ENCODE measurements at places on chromosomes 12 and 14.

DNA sequence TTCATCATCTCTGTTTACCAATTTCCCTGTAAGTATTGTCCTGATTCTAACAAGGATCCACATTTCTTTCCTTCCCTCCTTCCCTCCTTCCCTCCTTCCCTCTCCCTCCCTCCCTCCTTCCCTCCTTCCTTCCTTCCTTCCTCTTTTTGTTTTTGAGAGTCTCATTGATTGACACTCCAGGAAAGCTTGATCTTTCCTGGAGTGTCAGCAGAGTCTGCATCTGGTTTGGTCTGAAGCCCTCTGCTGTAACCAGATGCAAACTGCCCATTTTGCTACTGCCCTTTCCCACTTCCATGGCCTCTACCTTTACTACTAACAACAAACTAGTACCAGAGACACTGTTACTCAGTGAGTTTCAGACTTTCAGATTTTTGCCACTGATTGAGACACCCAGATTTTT, 14.4 kb upstream of the OR6C65 start:
- no peak for DNase-seq

- no peak for DNase-seq
These were observed 31.1 kb upstream of the DHRS7 start for GRCh38 chr14:60196291-60196690.

GRCh38 chr14:50083467-50084337, 32.7 kb downstream of the VCPKMT start:
- peak; percentile 81 for DNase-seq

- DNase-seq, result no peak
These were observed 4.4 kb upstream of the ACADS start for GRCh38 chr12:120720987-120721801.

GRCh38 chr12:11741434-11742092, 92.1 kb downstream of the ETV6 start:
- no peak for DNase-seq

DNA sequence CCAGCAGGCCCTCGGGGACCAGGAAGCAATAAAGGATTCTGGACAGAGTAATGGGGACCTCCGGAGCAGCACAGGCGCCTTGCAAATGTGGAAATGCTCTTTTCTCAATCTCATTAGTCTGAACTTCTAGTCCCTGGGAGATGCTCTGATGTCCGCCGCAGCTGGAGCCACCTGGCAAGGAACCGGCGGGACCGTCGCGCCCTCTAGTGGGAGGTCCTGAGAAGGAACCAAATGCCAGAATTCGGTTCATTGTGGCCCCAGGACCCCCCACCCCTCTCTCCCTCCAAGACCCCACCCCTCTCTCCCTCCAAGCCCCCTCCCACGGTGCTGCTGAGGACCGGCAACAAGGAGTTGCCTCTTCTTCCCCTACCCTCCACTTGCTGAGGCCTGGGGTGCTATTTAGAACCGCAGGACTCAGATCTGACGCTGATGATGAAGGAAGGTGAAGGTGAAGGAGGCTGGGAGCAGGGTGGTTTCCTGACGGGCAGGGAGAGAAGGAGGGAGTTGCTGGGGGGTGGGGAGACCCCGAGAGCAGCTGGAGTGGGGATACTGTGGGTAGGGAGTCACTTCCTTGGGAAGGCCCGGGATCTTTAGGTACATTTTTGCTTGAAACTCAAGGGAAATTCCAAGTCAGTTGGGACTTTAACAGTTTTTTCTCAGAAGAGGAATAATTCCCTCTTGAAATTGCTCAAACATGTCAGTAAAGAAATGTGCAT, 42.5 kb downstream of the SMIM41 start:
- peak; percentile 73 for DNase-seq

DNA sequence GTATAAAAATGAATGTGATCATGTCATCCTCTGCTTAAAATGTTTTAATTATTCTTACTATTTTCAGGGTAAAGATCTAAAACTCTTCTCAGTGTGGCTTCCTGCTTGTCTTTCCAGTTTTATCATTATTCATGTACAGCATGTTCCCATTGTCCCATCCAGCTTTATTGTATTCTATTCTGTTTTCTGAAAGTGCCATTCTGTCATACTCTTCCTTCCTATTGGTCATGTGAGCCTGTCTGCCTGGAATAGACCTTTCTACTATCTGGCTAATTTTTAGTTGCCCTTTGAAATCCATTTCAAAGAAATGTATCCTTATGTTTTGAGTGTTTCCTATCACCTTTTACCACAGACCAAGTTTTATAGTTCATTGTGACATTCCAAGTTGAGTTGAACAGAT, 34.9 kb downstream of the PALS1 start:
- no peak for DNase-seq

- DNase-seq, result peak; percentile 9
These were observed 105.2 kb downstream of the DICER1 start for GRCh38 chr14:95052016-95052585.

DNA sequence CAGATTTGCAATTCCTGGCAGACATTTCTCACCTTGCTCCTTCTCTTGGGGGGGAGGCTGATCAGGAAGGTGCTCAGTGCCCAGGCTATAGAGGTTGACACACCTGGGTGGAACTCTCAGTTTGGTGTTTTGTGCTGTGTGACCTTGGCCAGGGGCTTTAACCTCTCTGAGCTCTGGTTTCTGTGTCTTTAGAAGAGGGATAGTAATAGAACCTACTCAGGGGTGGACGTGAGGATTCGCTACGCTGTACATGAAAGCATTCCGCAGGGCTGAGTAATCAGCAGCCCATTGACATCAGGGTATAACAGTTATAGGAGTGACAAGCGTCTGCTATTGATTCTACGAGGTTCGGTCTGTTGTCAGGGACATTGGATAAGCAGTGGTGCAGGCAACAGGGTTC, 98.1 kb downstream of the PHETA1 start:
- no peak for DNase-seq

GRCh38 chr12:25806271-25806670, 152.2 kb upstream of the RASSF8 start:
- DNase-seq, result no peak

DNA sequence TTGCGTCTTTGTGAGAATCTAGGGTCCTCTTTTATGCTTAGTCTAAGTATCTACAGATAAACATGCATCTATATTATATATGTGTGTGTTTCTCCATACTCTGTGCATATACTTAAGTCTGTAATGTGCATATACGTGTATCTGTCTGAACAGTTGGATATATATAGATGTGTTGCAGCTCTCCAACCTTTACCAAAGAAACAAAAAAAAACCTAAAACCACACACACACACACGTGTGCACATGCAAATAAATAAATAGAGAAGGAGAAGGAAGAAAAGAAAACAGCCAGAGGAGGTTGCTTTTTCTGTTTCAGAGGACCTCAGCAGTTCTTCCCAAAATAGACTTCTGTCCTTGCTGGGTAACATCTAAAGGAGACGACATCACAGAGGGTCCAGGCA, 244.9 kb downstream of the CACNA1C start:
- no peak for DNase-seq

DNA sequence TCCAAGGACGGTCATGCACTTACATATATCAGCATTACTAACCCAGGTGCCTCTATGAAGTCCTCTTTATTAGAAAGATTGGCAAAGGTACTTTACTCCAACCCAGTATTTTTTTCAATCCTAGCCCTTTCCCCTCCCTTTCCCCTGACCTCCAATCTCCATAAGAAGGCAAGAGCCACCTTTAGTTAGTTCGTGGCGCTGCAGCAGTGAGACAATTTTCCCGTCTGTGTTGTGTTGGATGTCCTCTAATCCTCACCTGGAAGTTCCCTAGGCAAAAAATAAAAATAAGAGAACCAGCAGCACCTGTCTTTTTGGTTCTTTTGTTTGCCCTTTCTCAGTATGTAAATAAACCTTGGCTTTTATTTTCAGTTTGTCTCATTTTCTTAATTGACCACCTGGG, 439.6 kb upstream of the LRFN5 start:
- no peak for DNase-seq

DNA sequence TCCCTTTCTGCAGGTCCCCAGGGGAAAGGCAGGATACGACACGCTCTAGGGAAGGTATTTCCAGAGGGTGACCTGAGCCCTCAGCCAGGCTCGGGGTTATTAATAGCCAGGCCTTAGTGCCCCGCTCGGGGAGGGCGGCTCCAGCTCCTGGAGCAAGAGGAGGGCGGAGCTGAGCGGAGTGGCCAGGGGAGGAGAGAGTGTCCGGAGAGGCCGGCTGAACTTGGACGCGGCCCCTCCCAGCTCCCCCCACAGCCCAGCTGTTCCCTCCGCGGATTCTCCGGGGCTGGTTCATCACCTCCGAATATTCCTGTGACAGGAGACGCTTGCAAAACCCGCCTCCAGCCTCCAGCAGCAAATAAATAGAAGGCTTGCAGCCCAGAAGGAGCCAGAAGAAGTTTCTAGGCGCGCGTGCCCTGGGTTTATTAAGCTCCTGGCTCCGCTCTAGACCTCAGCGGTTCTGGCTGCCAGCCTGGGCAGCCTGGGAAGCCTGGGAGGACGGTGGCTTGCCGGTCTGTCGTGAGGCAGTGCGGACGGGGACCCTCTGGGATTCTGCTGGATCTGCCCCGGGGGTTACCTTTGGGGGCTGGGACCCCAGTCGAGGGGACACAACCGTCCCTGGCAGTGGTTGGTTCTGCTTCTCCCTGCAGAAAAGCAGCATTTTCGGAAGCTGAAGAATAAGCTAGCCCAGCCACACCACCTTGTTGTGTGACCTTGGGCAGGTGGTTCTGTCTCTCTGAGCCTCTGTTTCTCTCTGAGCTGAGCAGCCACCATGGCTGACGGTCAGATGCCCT, at the start of gene HSPB8:
Gene HSPB8, plus strand, starts transcription at position 388 of the 791 bp plus-strand sequence. Its CDS starts 382 bp downstream, at position 770.
- no peak for DNase-seq

DNA sequence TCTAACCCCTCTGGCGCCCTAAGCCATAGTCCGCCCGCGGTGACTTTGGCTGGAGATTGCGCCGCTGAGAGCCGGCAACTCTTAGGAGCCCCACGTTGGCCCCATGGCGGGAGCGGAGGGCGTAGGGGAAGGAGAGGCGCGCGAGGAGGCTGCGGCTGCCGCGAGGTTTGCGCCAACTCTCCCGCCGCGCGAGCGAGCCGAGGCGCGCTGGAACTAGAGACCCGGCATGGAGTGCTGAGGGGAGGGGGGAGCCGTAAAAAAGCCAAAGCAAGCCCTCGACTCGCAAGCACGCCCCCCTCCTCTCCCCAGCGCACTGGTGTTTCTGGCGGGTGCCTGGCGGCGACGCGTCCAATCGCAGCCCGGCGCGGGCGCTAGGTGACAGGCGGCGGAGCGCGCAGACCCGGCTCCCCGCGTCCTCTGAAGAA, at the start of gene SYT10:
Gene SYT10, minus strand, starts transcription at position 233 of the 425 bp plus-strand sequence. CDS start 297 bp downstream, outside the sequence.
- DNase-seq, result no peak

DNA sequence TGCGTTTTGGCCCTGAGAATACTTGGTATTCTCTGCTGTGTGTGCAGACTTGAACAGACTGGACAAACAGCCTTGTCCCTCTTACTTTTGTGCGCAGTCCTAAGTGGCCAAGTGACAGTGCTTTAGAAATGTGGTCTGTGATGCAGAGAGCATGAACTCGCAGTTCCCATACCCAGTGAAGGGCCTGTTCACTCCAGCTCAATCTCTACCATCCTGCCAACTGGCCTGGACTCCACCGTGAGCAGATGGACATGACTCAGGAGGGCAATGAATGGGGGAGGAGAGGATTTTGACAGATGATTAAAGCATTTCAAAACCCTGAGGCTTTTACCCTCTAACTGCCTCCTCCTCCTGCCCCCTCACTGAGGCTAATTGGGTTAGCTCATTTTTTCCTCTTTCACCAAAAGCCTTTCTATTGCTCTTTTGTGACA, 62.5 kb upstream of the PYGL start:
- no peak for DNase-seq

Data from activated T-cell treated with anti-CD3 and anti-CD28 coated beads, Interleukin-2, amount 50 U/mL, for 24 hours (primary cell).